Uterus (tissue), 4 donors: ENCODE measurements at places on chromosomes 2 and 18. TPM values are rescaled to one million over a fixed set of nuclear protein-coding genes. Genes with fewer than 3 reads are reported as not detected.

Gene XIRP2
- total RNA-seq = 0.55 TPM

Gene GNAL
- 20.2 TPM for total RNA-seq

DNA sequence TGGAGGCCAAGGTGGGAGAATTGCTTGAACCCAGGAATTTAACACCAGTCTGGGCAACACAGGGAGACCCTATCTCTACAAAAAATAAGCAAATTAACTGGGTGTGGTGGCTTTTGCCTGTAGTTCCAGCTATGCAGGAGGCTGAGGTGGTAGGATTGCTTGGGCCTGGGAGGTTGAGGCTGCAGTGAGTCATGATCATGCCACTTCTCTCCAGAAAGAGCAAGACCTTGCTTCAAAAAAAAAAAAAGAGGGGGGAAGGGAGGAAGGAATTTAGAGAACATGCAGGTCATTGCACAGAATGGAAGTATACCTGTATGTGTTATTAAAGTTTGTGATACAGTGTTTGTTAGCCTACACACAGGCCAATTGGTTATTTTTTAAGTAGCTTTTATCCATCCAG is 25.8 kb downstream of the PKP4 start:
- DNase-seq = no peak

Gene MEP1B
- not detected for total RNA-seq

DNA sequence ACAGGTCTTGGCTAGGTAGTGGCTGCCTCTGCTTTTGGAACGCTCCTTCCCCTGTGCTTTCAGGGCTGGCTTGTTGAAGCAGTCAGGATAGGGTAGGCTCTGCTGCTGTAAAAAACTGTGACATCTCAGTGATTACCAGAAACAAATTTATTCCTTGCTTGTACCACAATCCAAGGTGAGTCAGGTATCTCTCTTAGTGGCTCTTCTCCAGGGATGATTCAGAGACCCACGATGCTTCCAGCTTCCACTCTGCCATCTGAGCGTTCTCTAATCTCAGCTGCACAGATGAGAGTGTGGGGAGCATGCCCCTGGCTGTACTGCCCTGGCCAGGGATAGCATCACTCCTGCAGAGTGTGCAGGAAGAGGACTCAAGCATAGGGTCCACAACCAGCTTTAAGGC is 174.9 kb downstream of the VAPA start:
- no peak for DNase-seq

GRCh38 chr2:83517727-83518368 is 941.2 kb downstream of the SUCLG1 start:
- DNase-seq = no peak

GRCh38 chr2:177667626-177668025 is 275.1 kb downstream of the AGPS start:
- no peak for DNase-seq

- DNase-seq = no peak
These were observed 79.9 kb upstream of the FAM237A start for GRCh38 chr2:206562375-206562774.

GRCh38 chr2:12721566-12722446 is 5.1 kb downstream of the TRIB2 start:
- DNase-seq = no peak

GRCh38 chr2:158777077-158777476 is 18.0 kb upstream of the DAPL1 start:
- no peak for DNase-seq

DNA sequence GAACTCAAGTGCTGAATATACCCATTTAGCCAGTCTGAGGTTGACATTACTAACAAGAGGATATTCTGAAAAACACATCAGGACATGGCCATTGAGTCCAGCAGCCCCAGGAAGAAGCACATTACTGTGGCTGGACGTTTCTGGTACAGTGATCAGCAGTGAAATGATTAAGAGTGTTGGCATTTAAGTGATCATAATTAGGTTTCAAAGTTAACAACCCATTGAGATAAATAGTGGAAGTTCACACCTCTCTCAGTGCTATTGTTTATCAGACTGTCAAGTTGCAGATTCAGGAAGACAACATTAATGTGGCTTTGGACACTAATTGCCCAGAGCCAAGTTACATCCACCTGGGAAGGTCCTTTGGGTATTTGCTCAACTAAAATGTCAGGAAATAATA is 139.5 kb upstream of the GAREM1 start:
- DNase-seq = no peak

DNA sequence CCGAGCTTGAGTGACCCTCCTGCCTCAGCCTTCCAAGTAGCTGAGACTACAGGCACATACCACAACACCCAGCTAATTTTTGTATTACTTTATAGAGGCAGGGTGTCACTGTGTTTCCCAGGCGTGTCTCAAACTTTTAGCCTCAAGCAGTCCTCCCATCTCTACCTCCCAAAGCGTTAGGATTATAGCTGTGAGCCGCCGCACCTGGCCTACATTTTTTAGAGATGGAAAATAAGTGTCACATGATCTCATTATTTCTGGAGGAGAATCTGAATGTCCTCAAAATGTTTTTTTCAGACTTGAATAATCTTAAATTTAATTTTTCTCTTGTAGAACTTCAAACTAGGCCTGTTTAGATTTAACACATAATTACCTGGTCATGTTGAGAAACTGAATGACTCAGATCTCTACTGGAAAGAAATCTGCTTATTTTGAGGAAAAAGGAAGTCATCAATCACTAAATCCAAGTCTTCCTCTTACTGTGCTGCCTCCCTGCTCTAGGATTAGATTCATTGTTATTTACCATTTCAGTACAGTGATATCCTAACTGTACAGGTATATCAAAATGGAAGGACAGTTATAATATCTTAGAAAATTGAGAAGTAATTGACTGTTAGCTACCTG is 92.4 kb downstream of the COX7A2L start:
- no peak for DNase-seq
